Brain pericyte (primary cell): ENCODE measurements at places on chromosomes 6 and 20.

DNA sequence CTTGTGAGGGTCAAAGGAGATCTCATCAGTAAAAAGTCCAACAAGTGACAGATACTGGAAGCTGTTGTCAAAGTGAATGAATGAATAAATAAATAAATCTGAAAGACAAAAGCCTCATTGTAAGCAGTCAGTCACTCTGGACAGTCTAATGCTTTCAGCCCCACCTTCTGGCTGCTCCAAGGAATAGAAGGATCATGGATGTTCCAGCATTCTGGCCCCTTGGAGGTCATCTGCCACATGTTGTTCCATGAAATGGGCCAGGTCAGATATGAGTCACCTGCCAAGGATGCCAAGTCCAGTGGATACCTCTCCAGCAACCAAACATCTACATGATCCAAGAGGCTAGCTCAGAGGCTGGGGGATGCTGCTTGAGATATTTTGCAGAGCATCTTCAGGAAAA is 185.6 kb downstream of the BMP7 start:
- no peak for DNase-seq

GRCh38 chr20:53826597-53827291 is 233.1 kb upstream of the ZNF217 start:
- DNase-seq: no peak

GRCh38 chr20:3681931-3682781 is at the start of gene ADAM33:
Gene ADAM33, minus strand, starts transcription at chr20:3682010. Its CDS starts 6 bp downstream, at chr20:3682004.
- no peak for DNase-seq

- peak; percentile 79 for DNase-seq
Observed at GRCh38 chr20:40689100-40689942, at the start of gene MAFB. Gene MAFB, minus strand, starts transcription at chr20:40689236. Its CDS starts 386 bp downstream, at chr20:40688850.

DNA sequence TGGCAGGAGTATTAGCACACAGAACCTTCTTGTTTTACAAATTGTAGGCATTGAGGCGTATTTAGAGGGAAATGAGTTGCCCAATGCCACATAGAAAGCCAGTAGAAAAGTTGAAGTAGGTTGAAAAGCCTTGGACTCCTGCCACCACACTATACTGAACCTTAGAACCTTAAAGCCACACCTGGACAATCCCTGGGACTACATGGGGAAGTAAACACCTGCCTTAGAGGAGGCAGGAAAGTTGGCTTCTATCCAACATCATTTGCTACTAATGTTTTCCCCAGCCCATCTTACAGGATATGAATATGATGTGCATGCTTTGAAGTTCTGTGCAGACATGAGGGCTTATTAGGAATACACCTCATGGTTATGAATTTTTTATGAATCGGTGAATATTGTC is 5.3 kb upstream of the EPPIN start:
- no peak for DNase-seq

DNA sequence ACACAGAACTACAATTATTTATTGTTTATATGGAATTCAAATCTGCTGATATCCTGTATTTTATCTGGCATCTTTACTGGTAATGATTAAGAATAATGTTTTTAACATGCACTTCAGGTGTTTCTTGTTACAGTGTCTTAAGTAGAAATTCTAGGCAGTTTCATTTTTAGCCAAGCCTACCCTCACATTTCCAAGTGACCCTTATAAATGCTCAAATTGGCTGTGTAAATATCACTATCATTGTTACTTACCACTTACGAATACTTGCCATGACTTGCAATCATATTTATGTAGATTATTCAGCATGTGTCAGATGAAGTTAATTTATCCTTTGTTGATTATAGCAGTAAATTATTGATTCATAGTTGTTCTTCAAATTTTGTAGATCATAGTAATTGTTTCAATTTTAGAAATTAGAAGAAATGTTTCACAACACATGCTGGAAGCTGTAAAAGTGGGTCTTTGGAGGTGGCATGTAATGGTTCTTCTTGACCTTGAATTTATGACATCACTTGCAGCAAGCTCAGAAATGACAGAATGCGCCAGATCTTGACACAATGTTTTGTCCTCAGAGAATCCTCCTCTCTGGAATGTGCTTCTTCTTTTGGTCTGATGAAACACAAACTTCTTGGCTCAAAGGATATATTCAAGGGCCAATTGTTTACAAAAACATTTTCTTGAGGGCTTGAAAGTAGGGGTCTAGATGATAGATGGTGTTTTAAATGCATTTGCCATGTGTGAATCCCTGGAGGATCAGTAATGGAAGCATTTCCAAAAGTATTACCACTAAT is 471.8 kb downstream of the COL12A1 start:
- DNase-seq: no peak

GRCh38 chr6:136991646-136992045 is 53.1 kb downstream of the IL20RA start:
- DNase-seq: no peak

DNA sequence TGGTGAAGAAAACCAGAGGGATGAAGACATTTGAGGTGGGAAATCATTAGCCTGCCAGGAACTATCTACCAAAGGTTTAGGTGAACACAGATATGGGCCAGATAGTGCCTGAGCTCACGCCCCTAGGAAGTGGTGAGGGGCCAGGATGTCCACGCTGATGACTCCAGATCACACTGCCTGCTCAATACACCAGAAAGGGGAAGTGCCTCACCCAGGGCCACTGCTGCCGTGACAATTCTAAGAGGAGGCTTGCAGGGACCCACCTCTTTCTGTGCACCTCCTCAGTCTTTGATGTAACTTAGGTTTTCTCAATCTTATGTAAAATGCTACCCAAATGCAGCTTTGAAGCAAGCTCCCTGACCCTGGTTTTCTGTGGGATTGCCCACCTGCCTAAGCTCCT is 5.4 kb upstream of the RAB44 start:
- DNase-seq: no peak

DNA sequence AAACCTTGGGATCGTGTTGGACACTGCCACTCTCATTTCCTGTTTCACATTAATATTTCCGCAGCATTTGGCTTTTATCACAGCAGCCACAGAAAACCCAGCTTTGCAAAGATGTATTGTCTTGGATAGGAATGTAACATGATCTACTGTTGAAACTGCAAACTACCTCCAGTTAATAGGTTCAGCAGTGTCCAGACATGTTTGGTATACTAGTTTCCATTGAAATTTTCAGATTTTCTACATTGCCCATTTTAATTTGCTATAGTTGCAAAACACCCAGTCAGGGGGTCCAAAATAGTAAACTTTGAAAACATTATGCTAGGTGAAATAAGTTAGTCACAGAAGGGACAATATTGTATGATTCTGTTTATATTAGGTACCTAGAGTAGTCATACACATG is 3.3 kb downstream of the ANKRD6 start:
- DNase-seq: no peak

- no peak for DNase-seq
Observed at GRCh38 chr20:14838663-14839628, 501.5 kb upstream of the FLRT3 start.

- DNase-seq: no peak
Observed at GRCh38 chr20:31790401-31790800, 28.8 kb upstream of the MYLK2 start.

DNA sequence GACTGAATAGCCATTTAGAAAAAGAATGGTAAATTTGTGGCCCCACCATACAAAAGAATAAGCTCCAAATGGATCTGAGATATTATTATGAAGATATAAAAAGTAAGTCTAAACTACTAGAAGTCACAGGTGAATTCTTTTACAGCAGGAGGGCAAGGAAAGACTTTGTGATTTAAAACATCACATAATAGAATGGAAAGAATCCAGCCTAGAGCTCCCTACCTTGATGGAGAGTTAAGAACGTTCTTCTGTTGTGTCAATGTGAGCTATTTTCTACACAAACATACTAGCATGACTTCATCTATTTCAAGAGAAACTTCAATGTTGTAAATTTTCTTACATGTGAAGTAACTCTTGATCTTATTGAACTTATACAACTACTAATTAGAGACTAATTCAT is 100.0 kb upstream of the NRSN1 start:
- DNase-seq: no peak

DNA sequence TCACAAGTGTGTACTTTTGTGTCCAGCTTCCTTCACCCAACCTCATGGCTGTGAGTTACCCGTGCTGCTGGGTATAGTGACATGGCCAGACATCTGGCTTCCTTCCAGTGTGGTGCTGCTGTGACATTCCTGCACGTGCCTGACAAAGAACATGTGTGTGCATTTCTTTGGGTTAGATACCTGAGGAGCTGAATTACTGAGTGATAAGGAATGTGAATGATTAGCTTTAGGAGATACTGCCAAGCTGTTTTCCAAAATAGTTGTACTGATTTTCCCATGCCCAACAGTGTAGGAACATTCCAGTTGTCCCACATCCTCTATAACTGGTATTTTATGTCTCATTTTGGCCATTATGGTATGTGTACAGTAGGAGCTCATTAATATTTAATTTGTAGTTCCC is 132.5 kb downstream of the PREX1 start:
- no peak for DNase-seq

DNA sequence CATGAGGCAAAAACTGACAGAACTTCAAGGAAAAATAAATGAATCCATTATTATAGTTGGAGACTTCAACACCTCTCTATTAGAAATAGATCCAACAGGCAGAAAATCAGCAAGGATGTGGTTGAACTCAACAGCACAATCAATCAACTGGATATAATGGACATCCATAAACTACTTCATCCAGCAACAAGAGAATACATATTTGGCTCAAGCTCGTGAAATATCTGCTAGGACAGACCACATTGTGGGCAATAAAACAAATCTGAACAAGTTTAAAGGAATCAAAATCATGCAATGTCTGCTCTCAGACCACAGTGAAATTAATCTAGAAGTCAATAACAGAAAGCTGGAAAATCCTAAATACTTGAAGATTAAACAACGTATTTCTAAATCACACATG is 362.6 kb downstream of the CD109 start:
- no peak for DNase-seq

GRCh38 chr20:711576-711975 is 36.0 kb upstream of the SCRT2 start:
- DNase-seq: no peak

GRCh38 chr20:49140834-49141233 is 47.3 kb downstream of the STAU1 start:
- no peak for DNase-seq

GRCh38 chr20:41057999-41058673 is 29.5 kb downstream of the TOP1 start:
- DNase-seq: no peak

DNA sequence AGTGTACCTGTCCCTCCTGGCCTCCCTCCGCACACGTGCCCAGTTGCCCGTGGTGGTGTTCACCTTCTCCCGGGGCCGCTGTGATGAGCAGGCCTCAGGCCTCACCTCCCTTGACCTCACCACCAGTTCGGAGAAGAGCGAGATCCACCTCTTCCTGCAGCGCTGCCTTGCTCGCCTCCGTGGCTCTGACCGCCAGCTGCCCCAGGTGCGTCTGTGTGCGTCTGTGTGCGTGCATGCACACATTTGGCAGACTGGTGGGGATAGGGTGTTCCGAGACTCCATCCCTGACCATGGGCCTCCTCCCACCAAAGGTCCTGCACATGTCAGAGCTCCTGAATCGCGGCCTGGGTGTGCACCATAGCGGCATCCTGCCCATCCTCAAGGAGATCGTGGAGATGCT is 4.9 kb downstream of the SKIC2 start:
- no peak for DNase-seq

DNA sequence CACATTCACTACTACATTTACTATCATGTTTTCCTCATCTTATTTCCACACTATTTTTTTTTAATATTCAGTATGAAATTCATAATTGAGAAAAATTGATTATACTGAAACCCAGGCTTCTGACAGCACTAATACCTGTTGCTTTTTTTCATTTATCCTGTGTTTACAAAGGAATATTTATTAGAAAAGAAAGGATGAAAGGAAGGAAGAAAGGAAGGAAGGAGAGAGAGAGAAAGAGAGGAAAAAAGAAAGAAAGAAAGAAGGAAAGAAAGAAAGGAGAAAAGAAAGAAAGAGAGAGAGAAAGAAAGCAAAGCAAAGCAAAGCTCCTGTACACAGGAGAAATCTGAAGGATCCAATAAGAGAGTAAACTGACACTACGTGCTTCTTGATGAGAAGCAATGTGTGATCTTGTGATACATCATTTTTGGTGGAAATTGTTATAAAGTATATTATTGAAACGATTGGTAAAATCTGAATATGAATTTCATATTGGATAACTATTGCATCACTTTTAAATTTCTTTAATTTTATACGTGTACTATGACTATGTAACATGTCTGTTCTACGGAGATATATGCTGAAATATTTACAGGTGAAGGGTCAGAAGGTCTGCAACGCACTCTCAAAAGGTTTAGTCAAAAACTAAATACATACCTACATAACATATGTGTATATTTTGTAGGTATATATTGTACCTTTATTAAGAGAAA is 43.9 kb downstream of the DEFB114 start:
- DNase-seq: no peak

GRCh38 chr6:89542081-89542857 is 96.3 kb downstream of the LYRM2 start:
- no peak for DNase-seq

- DNase-seq: no peak
Observed at GRCh38 chr6:44072959-44073611, 54.2 kb downstream of the MRPL14 start.

DNA sequence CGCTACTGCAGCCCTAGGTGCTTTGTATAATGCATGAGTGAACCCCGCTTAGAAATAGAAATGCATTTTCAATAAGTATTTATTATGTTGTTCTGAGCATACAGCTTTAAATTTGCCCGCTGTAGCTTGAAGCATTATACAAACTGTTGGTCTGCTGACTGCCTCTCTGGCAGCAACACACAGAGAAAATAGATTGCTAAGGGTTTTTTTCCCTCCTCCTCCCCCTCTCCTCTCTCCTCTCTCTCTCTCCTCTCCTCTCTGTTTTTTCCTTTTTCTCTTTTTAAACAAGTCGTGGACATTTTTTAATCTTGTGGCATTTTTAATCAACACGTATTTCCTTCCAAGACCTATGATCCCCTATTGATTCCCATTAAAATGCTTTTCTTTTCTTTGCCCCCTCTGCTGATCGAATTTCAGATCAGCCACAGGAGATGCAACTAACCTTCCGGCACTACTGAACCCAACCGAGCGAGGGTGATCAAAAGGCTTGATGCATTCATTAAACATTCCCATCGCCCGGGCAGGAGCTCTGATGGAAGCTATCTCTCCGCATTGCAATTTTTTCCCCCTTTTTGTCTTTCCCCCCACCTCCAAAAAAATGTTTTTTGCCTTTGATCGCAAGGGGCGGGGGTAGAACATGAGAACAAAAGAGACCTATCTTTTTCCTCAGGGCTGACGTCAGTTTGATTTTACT is 90.7 kb upstream of the ARID1B start:
- DNase-seq: peak; percentile 41

GRCh38 chr6:71531006-71531405 is 242.4 kb downstream of the OGFRL1 start:
- DNase-seq: no peak

- no peak for DNase-seq
Observed at GRCh38 chr6:119881416-119881815, 531.9 kb upstream of the MAN1A1 start.

DNA sequence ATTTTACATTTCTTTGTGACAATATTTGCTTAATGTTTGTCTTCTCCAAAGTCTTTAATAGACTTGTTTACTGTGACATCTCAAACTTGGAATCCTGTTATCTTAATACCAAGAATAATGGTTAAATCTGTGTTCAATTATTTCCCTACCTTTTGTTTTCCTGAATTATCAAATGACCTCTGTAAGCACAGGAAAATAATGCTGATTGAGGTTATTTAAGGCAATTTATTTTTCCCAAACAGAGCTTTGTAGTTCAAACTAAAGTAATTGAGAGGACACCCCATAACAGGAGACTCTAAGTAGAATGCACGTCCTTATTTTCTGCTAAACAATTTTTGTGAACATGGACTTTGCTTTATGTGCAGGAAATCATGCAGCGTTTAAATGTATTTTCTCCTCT is 195.0 kb downstream of the BTBD3 start:
- DNase-seq: no peak
